Stimulated activated CD4-positive, alpha-beta T cell treated with anti-CD3 and anti-CD28 coated beads, TNF-alpha, amount 100 ng/mL, for 48 hours (primary cell): ENCODE measurements at places on chromosomes 1 and 21.

DNA sequence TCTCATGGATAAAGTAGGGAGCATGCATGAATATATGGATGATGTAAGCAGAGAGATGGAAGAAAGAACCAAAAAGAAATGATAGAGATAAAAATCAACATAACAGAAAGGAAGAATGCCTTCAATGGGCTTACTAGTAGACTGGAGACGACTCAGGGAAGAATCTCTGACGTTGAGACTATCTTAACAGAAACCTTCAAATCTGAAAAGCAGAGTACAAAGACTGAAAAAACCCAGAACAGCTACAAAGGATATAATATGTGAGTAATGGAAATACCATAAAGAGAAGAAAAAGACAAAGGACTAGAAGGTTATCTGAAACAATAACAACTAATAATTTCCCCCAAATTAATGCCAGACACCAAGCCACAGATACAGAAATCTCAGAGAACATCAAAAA is 18.3 kb upstream of the SELP start:
- DNase-seq = no peak

- no peak for DNase-seq
Measured at GRCh38 chr1:110424699-110425611, 17.5 kb upstream of the LAMTOR5 start.

DNA sequence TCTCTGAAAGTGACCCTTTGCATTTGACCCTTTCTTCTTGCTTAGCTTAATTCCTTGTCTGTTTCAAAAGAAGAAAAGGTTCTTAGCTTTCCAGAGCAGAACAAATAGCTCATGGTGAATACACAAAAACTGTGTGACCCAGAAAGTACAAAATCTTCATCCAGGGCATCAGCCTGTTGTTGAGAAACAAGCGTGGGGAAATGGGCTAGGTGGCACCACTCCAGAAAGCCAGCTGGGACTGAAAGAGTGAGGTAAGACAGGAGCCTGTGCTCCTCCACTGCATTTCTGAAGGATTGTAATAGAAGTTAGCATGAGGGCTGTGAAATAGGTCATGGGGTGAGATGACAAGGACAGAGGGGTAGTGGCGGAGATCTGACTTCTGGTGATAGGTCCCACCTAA is 45.8 kb downstream of the CYP2J2 start:
- DNase-seq = no peak

- DNase-seq = no peak
Measured at GRCh38 chr1:37432716-37433115, 41.7 kb upstream of the ZC3H12A start.

DNA sequence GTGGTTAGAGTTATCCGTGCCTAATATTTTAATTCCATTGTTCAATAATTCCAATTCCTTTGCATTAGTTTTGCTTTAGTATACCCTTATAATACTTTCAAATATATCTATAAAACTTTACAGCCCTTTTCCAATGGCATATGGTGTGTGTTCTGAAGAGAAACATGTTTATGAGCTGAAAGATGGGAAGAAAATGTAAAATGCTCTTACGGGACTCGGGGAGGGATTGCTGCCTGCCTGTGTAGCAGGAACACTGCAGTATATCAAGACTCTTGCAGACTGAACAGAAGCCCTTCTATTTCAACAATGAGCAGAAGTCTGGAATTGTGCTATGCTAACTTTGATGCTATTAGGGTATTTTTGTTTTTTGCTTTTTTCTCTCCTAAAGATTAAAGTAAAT is 406.8 kb downstream of the PTBP2 start:
- no peak for DNase-seq

DNA sequence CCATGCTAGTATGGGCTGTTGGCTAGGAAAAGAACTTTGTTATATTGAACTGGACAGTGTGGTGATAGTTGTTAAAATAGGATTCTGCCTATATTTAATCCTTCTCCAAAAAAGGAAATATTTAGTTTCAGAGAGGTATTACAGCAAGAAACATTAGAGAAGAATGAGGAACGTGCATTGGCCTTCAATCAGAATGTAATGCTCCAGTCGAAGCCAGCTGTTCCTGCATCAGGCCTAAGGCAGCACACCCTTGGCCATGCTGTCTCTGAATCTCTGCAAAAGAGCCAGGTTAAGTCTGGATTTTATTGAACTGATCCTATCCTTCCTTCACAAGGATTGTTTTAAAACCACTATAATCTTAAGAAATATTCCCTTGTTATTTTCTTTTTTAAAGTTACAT is 35.3 kb upstream of the RALGPS2 start:
- no peak for DNase-seq

- no peak for DNase-seq
Measured at GRCh38 chr1:95126846-95127245, 9.7 kb downstream of the TLCD4 start.

DNA sequence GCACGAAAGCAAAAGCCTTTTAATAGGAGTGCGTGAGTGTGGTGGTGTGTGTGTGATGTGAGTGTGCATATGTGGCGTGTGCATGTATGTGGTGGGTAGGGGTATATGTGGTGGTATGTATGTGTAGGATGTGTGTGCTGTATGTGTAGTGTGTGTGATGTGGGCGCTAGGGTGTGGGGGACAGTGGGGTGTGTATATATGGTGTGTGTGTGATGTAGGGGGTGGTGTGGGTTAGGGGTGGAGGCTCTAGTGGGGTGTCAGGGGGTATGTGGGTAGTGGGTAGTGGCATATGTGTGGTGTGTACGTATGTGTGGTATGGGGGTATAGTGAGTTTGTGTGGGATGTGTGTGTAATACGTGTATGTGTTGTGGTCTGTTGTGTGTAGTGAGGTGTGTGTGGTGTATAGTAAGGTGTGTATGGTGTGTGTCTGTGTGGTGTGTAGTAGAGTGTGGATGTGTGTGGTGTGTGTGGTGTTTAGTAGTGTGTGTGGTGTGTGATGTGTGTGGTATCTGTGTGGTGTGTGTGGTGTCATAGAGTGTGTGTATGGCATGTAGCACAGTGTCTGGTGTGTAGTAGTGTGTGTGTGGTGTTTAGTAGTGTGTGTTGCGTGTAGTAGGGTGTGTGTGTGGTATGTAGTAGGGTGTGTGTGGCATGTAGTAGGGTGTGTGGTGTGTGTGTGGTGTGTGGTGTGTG is 86.0 kb downstream of the SYT2 start:
- DNase-seq = no peak

DNA sequence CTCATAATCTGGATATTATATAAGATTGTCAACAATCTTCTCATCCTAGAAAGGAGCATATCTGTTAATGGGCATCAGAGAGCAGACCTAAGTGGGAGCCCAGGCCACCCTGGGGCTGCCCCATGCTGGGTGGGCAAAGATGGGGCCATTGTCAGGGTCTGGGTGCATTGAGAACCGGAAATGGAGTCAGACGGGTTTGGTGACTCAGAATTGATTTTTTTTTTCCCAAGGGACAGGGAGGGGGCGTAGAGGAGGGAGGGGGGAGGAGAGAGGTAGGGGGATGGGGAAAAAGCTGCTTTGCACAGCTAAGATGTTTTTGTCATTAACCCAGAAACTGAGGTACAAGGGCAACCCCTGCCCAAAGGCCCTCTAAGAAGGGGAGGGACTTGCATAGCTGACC is 1.3 kb downstream of the ATXN7L2 start:
- DNase-seq = no peak

- DNase-seq = no peak
Measured at GRCh38 chr1:206540044-206540780, 32.9 kb downstream of the RASSF5 start.

GRCh38 chr1:201420608-201421002 is 925 bp downstream of the TNNI1 start:
- no peak for DNase-seq

- DNase-seq = no peak
Measured at GRCh38 chr1:214615109-214615508, 12.1 kb downstream of the CENPF start.

GRCh38 chr1:150578272-150579109 is 919 bp downstream of the MCL1 start:
- DNase-seq = no peak

- DNase-seq = no peak
Measured at GRCh38 chr21:44736291-44737004, 25.1 kb upstream of the TSPEAR start.

DNA sequence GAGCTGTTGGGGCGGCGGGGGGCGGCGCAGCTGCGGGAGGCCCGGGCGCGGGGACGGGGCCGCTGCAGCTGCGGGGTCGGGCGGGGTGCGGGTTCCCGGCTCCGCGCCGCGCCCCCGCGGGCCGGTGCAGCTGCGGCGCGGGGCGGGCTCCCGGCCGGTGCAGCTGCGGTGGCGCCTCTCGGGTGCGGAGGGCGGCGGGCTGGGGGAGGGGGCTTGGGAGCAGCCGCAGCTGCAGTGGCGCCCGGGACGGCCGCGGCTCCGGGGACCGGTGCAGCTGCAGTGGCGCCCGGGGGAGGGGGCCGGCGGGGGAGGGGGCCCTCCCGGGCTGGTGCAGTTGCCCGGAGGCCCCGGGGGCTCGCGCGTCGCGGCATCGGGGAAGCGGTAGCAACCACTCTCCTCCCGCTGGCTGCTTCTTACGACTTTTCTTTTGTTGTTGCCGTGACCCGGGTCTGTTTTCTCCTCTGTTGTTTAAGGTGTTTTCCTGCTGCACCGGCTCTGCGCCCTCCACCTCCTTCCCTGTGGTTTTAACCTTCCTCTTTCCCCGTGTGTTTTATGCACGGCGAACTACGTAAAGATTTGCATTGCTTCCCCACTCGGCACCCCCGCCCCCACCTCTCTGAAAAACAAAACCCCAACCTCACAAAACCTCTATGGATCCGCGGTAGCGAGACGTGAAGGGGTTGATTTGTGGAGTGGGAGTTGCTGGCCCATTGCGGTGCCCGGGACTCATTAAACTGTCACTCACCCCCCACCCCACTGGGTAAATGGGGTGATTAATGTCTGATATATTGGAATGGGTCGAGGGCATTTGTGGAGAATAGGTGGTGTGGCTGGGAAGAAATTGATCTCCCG is 1.7 kb upstream of the ZBTB18 start:
- no peak for DNase-seq

GRCh38 chr1:203985044-203985443 is 87.9 kb upstream of the SOX13 start:
- no peak for DNase-seq
